ENCODE measurements at places on chromosomes 7 and 10.

- no peak for DNase-seq
Observed at GRCh38 chr7:120869700-120870099, 11.8 kb upstream of the TSPAN12 start.

DNA sequence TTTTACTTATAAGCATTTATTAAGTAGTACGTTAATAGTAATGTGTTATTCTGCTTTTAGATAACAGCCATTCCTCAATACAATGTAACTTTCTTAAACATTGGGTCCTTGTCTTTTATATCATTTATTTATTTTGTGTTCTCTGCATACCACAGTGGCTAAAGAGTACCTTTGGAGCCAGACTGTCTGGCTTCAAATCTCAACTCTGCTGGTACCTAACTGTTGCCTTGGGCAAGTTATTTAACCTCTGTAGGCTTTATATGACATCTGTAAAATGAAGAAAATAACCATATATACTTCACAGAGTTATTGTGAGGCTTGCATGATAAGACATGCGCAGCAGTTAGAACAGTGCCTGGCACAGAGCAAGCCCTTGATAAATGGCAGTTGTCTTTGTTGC lies 397.6 kb downstream of the MDFIC start:
- no peak for DNase-seq

- no peak for DNase-seq
Observed at GRCh38 chr7:101470668-101471487, 108.2 kb downstream of the COL26A1 start.

GRCh38 chr10:79250259-79250658 lies 97.0 kb upstream of the PPIF start:
- DNase-seq: no peak

GRCh38 chr10:5014936-5015335 lies 11.3 kb upstream of the AKR1C2 start:
- no peak for DNase-seq

DNA sequence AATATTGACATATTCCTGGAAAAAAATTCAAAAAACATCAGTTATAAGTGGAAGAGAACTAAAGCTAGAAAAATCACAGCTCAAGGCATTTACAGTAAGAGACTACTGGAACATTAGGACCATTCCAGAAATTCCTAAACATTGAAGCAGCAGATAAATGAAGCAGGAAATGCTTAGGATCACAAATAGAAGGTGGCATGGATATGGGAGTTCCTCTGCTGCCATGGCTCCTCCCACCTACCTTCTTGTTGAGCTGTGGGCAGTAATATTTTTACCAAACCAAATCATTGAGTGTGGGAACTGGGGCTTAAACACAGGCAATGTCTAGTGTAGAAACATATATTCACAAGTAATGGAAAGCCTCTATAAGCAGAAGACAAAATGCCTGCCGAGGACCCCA lies 292.8 kb downstream of the ANKRD7 start:
- DNase-seq: no peak

GRCh38 chr7:44983742-44984477 lies 5.1 kb upstream of the MYO1G start:
- DNase-seq: no peak

GRCh38 chr7:43628431-43628830 lies 45.5 kb downstream of the STK17A start:
- DNase-seq: no peak

GRCh38 chr10:35765066-35765527 lies 123.0 kb upstream of the FZD8 start:
- DNase-seq: no peak

GRCh38 chr10:4822208-4822607 lies 3.8 kb upstream of the AKR1E2 start:
- no peak for DNase-seq

- DNase-seq: no peak
Observed at GRCh38 chr10:96643920-96644319, 57.1 kb upstream of the TM9SF3 start.

Data from stimulated activated naive CD8-positive, alpha-beta T cell treated with anti-CD3 and anti-CD28 coated beads, Interleukin-15, amount 100 ng/mL, for 72 hours (primary cell).